ENCODE measurements at places on chromosomes 2 and 18.

- DNase-seq = no peak
These were observed 149.4 kb downstream of the TNS1 start for GRCh38 chr2:217853301-217853881.

- no peak for DNase-seq
These were observed 122.7 kb downstream of the VAPA start for GRCh38 chr18:10036479-10036878.

GRCh38 chr2:181891966-181892798, 652 bp downstream of the ITPRID2 start:
- DNase-seq = peak; percentile 30

GRCh38 chr2:109376115-109376514, 237.7 kb downstream of the SEPTIN10 start:
- no peak for DNase-seq

- no peak for DNase-seq
These were observed at the start of gene SH3YL1 for GRCh38 chr2:263774-264492. Gene SH3YL1 (minus strand): TSS chr2:264032. CDS start chr2:263984, 48 bp downstream.

GRCh38 chr2:19554520-19554919, 196.1 kb upstream of the OSR1 start:
- no peak for DNase-seq
